ENCODE measurements at places on chromosomes 13 and 19.

DNA sequence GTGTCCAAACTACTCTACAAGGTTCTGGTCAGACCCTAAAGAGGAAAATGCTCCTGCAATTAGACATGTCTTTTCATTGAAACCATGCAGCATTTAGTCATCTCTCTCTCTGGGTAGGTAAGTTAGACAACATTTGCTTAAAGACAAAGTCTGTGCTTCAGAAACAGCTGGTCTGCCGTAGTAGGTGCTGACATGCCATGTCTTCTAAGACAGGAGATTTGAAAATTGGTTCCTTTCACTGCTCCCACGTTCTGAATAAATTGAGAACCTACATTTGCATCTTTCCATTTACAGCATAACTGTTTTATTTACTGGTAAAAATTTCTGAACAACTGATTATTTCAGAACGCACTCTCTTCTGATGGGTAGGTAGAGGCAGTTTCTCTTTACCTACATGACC lies 494.0 kb downstream of the EFNB2 start:
- DNase-seq, result no peak

DNA sequence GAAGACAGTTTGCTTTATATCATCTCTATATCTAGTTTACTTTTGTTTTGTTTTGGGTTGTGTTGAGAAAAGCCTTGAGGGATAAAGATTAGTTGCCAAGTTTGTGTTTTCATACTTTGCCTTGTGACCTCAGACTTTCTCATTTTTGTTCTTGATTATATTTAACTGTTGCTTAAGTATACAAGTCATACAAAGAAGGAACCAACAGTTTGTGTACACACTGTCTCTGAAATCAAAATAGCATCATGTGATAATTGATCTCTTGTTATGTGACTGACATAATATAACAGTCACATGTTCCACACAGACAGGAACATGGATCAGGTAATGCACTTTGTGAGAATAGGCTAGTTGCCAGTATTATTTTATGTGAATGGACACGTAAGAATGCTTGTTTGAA lies 70.8 kb downstream of the SHISA2 start:
- DNase-seq, result no peak

DNA sequence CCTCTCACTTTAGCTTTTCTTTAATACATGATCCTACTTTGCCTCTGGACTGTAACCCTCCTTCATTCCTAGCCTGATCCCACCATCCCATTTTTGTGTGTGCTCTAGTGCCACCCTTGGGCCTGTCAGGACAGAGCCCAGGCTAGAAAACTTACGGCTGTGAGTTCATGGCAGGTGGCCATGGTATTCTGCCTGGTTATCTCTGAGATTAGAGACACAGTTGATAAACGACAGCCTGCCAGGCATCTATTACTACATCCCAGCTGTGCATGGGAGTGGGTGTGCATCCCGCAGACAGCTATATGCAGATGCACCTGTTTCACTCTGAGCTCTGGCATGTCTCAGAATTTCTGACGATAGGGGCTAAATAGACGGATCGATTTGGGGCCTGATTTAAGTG lies 110.9 kb downstream of the HS6ST3 start:
- no peak for DNase-seq

- DNase-seq, result no peak
Observed at GRCh38 chr13:106440866-106441265, 94.6 kb downstream of the EFNB2 start.

DNA sequence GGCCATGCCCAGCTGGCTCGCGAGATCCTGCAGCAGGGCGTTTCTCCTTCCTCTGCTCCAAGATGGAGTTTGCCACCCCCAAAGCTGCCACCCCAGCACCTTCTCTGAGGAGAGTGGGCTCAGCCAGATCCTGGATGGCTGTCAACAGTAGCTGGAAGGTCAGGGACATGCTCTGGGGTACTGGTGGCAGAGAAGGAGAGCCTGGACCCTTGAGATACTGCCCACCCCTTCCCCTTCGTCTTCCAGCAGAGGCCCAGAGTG lies 11.6 kb downstream of the IRGC start:
- DNase-seq, result no peak

GRCh38 chr13:111857336-111857735 lies 209.6 kb upstream of the SOX1 start:
- DNase-seq, result no peak

- DNase-seq, result no peak
Observed at GRCh38 chr13:51524829-51525566, 59.3 kb upstream of the WDFY2 start.

GRCh38 chr13:77548095-77548494 lies 12.6 kb downstream of the SCEL start:
- no peak for DNase-seq

GRCh38 chr19:42086770-42087550 lies 11.0 kb downstream of the ZNF574 start:
- DNase-seq, result no peak

GRCh38 chr13:48624858-48625257 lies 28.9 kb upstream of the CYSLTR2 start:
- DNase-seq, result no peak

DNA sequence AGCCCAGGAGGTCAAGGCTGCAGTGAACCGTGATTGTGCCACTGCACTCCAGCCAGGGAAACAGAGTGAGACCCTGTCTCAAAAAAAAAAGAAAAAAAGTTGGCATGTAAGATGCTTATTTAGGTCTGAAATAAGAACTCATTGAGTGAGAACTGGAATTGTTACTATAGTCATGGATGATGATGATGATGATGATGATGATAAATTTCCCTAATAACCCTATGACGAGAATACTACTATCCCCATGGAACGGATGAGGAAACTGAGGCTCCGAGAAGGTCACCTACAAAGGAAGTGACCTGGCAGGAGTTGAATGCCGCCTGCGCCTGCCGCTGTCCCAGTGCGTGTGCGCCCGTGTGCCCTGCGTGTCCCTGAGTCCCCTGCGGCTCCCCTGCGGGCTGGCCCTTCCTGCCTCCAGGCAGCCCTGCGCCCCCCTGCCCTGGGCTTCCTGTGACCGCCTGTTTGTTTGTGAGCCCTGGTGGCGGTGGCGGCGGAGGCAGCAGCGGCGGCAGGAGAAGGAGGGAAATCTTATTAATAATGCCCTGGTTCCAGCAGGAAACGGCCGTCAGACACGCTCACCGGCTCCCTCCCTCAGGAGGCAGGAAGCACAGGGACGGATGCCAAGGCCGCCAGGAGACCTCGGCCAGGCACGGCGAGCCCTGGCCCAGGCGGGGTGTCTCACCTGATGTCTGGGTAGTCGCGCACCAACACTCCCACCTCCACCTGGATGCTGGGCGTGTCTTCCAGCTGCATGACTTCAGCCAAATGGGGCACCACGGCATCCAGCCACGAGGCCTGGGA lies 29.6 kb downstream of the EXOC3L2 start:
- no peak for DNase-seq

DNA sequence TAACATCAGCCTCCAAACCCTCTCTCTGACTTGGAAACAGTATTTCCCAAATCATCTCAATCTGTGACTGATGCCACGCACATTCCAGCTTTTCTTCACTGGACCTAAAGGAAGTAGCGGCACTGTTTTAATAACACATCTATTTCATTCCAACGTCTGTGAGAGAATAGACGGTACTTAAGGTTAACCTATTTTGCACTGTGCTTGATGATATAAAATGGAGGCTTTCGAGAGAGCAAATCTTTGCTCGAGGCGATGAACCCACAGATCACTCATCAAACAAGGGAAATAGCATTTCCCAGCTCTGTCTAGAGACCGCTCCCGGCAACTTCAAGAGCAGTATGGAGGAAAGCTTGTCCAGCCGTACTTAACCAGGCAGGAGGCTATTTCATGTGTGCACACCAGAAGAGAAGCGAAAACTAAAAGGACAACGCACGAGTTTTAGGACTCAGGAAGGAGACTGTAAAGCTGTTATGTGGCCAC lies 2.9 kb downstream of the UBL3 start:
- peak; percentile 2 for DNase-seq

GRCh38 chr13:44618326-44618725 lies 42.2 kb upstream of the TSC22D1 start:
- DNase-seq, result no peak

DNA sequence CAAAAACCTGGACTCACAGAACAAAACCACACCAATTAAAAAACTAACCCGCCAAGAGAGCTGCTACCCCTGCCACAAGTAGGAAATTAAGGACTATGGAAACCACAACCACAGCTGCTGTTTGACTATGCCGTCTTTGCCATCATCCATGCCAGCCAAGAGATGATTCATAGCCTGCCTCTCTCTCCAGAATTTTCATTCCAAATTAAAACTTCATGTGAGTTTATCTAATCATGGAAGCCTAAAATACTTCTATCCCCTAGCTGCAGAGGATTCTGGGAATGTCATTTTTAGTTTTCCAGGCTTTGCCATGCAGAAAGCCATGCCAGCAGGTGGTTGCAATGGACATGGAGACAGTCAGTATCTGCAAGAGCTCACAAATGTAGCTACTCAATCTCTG lies 27.6 kb upstream of the GTF2F2 start:
- no peak for DNase-seq

- DNase-seq, result no peak
Observed at GRCh38 chr19:7376151-7376852, 27.6 kb downstream of the ARHGEF18 start.

DNA sequence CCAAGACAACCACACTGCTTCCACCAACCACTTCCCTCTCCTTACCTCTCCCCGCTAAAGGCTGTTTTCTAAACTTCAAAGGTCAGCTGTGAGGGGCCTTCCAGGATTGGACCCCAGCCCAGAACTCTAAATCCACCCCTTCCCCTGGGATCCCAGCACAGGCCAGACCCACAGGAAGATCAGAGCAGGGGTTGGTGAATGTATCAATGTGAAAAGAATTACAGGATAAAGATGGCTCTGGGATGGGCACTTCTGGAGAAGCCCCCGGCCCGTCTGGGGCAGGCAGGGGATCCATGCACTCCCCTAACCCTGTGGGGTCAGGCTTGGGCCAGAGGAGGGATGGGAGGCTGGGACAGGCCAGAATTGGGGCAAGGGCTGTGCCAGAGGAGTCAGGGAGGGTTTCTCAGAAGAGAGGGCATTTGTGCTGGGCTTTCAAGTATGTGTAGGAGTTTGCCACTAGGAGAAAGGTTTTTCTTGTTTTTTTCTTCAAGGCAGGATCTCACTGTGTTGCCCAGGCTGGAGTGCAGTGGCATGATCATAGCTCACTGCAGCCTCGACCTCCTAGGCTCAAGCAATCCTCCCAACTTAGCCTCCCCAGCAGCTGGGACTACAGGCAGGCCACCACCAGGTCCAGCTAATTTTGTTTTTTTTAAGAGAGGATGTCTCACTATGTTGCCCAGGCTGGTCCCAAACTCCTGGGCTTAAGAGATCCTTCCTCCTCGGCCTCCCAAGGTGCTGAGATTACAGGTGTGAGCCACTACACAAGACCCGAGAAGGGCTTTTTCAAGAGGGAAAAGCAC lies 1.0 kb upstream of the MEF2B start:
- DNase-seq, result no peak

- no peak for DNase-seq
Observed at GRCh38 chr13:41427666-41428065, 29.7 kb upstream of the RGCC start.

DNA sequence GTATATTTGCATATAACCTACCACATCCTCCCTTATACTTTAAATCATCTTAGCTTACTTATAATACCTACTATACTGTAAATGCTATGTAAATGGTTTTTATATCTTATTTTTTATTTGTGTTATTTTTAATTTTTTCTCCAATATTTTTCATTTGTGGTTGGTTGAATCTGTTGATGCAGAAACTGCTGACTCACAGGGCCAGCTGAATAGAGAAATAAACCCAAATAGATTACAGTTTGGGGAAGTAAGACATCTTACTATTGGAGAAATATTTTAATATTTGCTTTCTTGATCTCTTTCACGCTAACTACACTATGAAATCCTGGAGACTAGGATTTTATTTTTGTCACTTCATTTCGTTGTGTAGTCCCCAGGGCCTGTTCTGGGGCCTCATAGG lies 7.1 kb downstream of the SMAD9 start:
- no peak for DNase-seq

DNA sequence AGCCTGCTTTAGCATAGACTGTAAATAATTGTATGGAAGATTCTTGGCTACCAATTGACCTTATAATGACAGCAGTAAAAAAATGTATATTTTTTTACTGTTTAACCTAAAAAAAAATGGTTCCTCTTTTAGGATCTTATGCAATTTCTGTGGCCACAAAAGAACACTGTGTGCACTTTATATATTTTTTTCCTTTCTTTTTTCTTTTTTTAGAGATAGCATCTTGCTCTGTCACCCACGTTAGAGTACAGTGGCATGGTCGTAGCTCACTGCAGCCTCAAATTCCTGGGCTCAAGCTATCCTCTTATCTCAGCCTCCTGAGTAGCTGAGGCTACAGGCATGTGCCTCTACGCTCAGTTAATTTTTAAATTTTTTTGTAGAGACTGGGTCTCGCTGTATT lies 6.1 kb downstream of the FLT3 start:
- DNase-seq, result no peak

GRCh38 chr13:50691176-50691680 lies 152.3 kb downstream of the DLEU7 start:
- no peak for DNase-seq

GRCh38 chr19:29567366-29567915 lies 38.6 kb upstream of the POP4 start:
- DNase-seq, result no peak

GRCh38 chr19:48746738-48747575 lies at the start of gene IZUMO1:
Gene IZUMO1 (minus strand): TSS chr19:48746909. CDS start chr19:48745859, 1,050 bp downstream.
- peak; percentile 60 for DNase-seq

DNA sequence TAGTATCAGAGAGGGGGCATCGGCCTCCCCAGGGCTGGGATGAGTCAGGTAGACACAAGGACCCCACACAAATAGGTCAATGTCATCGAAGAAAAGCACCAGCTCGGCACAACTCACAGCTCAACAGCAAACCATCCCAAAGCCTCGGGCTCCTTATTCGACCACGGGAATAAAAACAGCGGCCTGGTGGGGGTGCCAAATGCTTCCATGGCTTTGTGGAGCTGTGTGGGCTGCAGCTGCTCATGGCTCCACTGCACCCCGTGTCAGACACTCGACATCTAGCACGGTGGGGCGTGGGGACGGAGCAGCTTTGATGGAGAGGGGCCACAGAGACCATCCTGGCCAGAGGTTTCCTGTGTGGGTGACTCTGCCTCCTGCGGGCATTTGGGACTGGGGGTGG lies 212.5 kb upstream of the SOX1 start:
- no peak for DNase-seq

DNA sequence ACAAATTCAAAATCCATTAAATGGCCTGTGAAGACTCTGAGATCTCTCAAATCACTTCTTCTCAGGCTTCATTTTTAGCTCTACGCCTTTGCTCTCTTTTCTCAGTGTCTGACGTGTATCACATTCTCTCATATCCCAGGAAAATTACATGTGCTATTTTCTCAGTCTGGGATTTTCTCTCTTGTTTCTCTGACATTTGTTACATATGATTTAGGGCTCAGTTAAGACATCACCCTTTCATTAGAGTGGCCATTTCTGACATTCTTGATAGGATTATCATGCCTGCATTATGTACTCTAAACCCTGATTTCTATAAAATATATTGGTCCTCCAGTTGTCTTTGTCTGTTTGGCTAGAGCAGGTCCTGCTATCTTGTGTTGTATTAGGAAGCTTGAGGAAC lies 136.6 kb downstream of the GPC5 start:
- no peak for DNase-seq

Data from hypothalamus (tissue), 51 donors.